ENCODE measurements at places on chromosomes 13 and 19.

GRCh38 chr19:8526345-8527091, 12.6 kb upstream of the ZNF414 start:
- DNase-seq, result no peak

DNA sequence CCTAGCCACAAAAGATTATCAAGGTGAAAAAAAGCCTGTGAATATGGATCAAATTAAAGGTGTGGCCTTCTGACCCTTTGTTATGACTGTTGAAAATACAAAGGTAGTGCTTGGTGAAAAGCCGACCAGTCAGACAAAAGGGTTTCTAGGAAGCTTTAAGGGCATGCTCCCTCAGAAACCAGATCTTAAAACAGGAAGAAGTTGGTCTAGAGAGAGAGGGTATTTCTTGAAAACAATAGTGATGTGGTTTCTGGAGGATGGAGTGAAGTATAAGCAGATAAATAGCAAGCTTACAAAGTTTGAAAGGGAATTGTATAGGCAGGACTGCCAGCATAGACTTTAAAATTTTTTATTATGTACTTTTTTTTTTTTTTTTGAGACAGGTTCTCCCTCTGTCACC, 5.0 kb upstream of the EID2 start:
- no peak for DNase-seq

DNA sequence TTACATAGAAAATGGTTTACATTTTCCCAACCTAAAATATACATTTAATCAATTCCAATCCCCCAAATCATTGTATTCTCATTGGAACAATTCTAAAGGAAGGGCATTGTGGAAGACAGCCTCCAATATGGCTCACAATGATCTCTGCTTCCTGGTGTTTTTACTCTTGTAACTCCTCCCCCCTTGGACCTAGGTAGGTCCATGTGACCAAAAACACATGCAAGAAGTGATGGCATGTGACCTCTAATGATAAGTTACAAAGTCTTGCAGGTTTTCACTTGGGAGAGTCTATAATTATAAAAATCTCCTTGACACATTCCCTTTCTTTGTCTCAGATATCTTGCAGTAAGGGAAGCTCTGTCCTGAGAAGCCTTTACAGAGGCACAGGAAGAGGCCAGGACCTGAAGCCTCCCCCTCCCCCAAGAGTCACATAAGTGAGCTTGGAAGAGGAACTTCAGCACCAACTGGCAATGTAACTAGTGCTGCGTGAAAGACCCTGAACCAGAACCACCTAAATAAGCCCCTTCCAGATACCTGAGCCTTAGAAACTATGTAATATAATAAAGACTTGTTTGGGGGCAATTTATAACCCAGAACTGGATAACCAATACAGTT, 816.2 kb upstream of the ATXN8OS start:
- DNase-seq, result no peak

DNA sequence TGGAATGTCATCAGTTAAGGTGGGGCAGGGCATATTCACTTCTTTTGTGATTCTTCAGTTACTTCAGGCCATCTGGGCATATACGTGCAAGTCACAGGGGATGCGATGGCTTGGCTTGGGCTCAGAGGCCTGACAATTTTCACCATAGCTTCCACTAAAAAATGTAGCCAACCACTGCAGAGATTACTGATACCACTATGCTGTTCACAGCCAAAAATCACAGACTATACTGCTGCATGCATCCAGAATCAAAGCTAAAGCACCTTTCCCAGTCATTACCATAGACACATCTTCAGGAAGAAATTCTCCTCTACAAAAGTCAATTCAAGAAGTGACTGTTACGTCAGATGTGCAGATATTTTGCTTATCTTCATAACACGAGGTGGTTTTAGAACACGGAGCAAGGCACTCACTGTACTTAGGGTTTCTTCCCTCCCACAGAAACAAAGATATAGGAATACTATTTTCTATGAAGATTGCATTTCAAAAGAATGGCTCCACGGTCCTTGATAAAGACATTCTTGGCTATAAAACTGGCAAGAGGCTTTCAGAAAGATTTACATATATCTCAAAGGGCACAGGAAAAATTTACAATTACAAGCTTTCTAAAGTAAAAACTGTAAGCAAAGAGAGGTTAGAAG, 1556.6 kb upstream of the PRR20A start:
- DNase-seq, result no peak

GRCh38 chr13:22862478-22862877, 318.3 kb upstream of the SGCG start:
- DNase-seq, result no peak

- no peak for DNase-seq
These were observed 102.5 kb downstream of the COL4A2 start for GRCh38 chr13:110409581-110409992.

GRCh38 chr13:51156648-51157047, 45.6 kb upstream of the C13orf42 start:
- no peak for DNase-seq
